ENCODE measurements at places on chromosomes 6 and 20.

GRCh38 chr20:50271176-50271575, 80.5 kb downstream of the CEBPB start:
- no peak for DNase-seq

DNA sequence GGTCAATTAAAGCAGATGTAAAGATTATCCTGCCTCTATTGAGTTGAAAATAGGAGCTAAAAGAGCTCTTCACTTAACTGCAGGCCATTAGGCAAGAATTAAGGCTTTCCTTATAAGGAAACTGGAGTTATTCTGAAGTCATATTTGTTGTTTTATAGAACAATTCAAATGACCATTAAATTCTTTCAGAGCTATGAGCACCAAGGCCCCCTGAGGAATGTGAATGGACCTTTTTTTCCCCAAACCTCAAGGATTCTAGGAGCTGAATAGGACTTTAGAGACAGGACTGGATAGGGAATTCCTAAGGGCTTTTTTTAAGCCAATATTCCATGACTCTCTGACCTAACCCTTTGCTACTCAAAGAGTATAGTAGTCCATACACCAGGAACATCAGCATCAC, 565.7 kb upstream of the BTBD3 start:
- no peak for DNase-seq

GRCh38 chr6:81896525-81897503, 144.3 kb upstream of the TENT5A start:
- DNase-seq, result no peak

DNA sequence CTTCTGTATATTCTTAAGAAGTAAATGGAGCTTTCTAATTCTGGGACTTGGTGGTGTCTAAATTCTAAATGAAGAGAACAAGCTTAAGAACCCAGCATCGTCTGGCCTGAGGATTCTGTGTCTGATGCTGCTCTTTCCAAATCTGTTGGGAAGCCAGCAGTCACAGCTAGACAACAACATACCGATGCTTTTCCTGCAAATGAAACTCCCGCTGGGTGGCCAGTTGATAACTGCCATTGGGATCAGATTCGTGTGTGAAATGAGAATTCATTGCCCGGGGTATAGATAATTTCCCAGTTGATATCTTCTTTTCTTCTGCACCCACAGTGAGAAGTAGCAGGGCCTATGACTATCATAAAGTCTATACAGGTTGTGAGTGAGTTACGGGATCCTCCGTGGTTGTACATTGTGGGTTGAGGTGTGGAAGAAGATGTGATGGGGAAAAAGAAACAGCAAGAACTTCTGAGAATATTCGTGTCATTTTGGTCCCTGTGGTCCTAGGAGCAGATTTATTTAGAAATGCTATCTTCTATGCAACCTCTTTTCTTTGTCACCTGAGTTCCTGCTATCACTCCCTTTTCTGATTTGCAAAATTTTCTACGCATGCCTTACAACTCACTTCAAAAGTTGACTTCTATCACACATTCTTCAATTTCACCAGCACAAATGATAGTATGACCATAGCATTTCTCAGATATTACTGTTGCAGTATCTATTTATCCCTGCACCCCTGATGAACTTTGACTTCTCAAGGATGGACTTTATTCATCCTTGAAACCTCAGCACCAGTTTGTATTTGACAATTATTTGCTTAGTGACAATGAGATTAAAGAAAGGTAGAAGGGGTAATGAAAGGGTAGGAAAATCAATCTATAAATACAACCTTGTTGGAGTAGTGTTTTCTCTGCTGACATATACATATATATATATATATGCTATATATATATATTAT, 10.4 kb downstream of the NOX3 start:
- no peak for DNase-seq

All from MV-4-11 (cell line).